Fibroblast of skin of scalp (primary cell): ENCODE measurements at places on chromosomes 3 and 15.

DNA sequence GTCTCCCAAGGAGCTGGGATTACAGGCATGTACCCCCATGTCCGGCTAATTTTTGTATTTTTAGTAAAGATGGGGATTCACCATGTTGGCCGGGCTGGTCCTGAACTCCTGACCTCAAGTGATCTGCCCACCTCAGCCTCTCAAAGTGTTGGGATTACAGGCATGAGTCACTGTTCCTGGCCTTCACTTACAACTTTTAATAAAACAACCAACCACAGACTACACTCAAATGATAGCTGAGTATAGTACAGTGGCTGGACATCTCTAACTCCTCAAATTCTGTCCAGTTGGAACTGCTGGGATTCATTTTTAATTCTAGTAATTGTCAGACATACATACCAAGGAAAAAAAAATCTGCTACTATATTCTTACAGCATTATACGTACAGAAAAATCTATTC lies 71.0 kb downstream of the PBRM1 start:
- no peak for DNase-seq

DNA sequence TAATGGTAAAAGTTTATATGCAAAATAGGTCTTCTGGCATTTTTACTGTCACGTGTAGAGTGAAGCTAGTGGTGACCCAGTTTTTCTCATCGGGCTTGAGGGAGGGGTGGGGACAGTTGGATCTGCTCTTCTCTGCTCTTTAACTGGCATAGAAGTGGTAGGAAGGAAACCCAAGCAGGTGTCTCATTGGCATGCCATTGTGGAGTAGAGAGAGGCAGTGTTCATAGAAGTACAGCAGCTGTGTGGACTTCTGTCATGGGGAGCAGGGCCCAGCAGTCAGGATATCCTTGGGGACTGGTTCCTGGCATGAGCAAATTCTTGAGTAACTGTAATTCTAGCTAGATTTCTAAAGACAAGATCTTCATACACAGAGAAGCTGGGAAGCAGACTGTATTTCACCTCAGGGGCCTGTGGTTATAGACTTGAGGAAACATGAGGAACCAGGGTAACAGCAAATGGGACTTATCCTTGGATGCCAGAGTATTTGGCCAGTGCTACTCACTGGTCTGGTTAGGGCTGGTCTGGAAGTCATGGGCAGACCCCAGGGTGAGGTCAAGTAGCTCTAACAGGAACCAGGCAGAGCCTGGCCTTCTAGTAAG lies 42.9 kb downstream of the CDIN1 start:
- DNase-seq: no peak

DNA sequence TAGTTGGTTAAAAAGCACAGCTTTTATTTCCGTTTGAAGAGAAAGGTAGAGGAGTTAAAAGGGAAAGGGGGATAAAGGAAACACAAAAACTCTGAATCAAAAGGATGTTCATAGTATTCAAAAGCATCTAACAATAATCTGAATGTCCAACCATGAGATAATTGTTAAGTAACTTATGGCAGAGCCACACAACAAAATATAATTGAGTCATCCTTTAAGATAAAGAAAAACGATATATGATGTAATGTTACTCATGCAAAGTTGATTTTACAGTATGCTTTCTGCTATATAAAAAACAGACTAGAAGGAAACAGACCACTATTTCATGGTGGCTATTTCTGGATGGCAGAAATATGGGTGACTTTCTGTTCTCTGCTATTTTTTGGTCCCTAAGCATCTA lies 3.9 kb downstream of the XPC start:
- DNase-seq: no peak

DNA sequence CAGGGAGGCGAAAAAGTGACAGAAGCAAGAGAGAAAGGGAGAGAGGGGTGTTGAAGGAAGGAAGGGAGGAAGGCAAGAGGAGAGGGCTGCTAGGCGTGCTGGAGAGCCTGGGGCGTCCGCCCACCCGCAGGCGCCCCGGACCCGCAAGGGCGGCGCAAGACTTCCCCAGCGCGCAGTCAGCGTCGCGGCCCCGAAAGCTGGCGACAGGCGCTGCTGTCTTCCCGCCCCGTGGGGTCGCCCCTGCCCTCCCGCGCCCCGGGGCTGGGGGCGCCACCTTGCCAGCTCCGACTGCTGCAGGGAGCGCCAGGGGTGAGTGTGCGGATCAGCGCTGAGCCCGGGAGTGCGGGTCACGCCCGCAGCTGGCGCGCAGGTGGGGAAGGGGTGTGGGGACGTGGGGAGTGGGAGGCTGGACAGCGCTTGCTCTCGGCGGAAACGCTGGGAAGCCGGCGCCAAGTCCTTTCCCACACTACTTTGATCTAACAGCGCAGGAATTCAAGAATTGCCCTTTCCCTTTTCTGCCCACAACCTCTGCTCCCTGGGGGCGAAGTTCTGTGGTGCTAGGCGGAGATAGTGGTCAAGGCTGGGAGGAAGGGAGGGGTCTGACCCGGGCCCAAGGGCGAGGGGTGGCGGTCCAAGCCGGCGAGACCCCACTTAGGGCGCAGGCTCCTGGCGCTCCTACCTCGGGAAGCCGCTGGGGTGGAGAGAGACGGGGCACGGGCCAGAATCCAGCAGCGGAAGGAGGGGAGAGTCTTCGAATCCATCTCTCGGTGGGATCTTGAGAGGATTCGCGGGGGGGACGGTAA lies 266.1 kb downstream of the CGGBP1 start:
- DNase-seq: peak; percentile 7

DNA sequence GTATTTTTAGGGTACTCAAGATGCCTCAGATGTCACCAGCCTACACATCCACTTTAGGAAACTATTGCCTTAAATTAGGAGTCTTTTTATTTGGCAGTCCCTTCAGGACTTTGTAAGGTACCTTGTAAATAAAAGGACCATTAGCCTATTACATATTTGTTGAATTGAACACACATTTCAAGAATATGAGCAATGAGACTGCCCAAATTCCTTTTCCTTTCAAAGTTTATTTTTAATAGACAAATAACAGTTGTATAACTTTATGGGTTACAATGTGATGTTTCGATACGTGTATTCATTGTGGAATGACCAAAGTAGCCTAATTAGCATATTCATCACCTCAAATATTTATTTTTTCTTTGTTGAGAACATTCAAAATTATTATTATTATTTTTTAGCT lies 176.7 kb upstream of the PDZRN3 start:
- DNase-seq: peak; percentile 22

- no peak for DNase-seq
Measured at GRCh38 chr15:70463453-70463834, 299.9 kb downstream of the UACA start.

GRCh38 chr3:61524933-61525332 lies 36.4 kb upstream of the PTPRG start:
- DNase-seq: no peak

DNA sequence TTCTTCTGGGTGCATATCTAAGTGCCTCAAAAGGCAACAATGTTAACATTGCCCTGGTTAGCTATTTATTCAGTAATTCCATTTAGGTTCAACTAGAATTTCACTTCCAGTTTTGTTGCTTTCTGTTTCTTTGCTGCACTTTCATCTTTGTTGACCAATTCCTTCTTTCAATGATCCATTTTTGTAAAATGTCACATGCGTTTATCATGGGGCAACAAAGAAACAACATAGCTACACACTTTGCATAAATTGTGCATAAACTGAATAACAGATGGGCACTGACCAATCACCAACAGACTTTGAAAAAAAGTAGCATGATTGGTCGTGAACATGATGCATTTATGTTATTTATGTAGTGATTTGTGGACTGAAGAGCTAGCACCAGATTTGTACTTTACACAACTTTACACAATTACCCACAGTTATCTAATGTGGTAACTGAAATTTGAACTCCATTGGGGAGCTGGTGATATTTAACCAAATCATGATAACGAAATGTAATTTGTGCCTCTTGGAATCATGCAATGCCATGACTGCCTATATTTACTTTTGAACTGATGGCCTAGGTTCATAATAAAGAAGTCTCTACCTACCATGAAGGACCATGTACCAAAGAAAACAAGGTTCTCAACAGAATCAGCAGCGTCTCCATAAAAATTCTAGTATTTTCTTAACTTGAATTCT lies 7.1 kb upstream of the CPOX start:
- DNase-seq: no peak

- DNase-seq: peak; percentile 70
Measured at GRCh38 chr15:72800833-72801481, 17.4 kb upstream of the ADPGK start.
